ENCODE measurements at places on chromosomes 6 and 20.

GRCh38 chr20:47792021-47792618 lies 6.8 kb upstream of the SULF2 start:
- no peak for DNase-seq

GRCh38 chr6:112821476-112821875 lies 474.3 kb downstream of the RFPL4B start:
- DNase-seq: no peak

DNA sequence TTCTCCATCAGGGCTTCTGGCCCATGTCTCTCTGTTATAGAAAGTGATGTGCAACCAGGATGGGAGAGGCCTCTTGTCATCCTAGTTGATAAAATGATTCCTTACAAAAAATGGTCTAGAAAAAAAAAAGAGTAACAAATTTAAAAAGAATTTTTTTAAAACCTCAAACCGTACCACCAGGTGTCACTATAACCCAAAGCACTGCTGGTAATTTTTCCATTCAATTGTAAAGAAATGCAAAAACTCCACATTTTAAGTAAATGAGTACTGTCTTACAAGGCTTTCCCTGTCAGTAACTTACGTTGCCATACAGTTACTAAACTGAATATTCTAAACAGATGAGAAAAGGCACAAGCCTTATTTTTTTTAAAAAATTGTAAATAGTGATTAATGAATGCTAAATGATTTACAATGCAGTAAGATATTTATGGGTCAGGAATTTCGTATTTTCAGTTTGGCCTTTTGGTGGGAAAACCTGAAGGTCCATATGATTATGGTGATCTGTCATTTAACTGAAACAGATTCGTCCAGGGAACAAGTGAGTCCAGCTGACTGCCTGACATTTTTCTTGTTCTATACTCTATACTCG lies 95.4 kb downstream of the OGFRL1 start:
- no peak for DNase-seq

- DNase-seq: no peak
These were observed 60.1 kb upstream of the LRRC1 start for GRCh38 chr6:53734473-53735299.

GRCh38 chr20:23645575-23645974 lies 7.8 kb upstream of the CST3 start:
- no peak for DNase-seq

DNA sequence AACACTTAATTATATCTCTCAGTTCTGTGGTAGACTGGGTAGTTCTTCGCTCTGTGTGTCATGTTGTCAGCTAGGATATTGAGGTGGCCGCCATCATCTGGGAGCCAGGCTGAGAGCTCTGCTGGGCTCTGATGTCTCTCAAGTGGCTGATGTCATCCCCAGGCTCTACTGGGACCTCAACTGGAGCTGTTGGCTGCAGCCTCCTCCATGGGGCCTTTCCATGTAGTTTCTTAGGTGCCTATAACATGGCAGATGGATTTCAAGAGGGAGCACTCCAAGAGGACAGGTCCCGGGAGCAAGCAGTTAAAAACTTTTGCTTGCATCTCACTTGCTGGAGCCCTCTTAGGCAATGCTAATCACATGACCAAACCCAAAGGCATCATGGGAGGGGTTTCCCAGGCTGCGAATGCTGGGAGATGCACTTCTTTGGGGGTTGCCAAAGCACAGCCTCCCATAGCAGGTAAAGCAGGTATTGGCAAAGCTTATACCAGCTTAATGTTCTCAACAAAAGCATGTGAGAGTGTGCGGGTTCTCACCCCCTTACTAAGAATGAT lies 129.8 kb downstream of the TMEM242 start:
- no peak for DNase-seq

GRCh38 chr6:83343121-83343520 lies 87.7 kb downstream of the ME1 start:
- no peak for DNase-seq

DNA sequence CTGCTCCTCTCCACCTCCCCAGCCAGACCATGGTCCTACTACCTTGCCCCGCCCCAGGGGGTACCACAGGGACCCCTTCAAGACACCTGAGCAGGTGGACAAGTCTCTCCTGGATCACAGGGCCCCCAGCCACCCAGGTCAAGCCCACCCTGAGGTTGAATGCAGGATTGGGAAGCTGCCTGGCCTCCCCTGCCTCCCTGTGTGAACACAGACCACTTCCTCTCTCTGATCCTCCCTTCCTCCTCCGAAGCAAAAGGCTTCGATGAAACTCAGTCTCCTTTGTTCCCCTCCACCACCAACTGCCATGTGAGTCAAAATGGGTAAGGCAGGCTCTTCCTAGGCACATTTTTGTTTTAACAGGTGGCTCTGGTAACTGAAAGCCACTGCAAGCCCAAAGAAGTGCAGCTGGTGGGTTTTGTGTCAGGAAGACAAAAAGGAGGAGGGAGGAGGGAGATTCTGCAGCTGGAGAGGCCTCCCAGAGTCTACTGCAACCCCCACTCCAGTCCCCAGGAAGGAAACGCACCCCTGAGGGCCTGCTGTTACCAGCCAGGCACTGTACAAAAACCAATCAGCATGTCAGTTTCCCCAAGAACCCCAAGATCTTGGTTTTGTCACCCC lies 5.4 kb downstream of the ADA start:
- DNase-seq: no peak

- DNase-seq: no peak
These were observed 1.0 kb downstream of the CLIC5 start for GRCh38 chr6:46014511-46015118.

GRCh38 chr6:170438402-170438753 lies 114.7 kb downstream of the PSMB1 start:
- DNase-seq: no peak

- no peak for DNase-seq
These were observed 176.1 kb downstream of the SMOC2 start for GRCh38 chr6:168616816-168617765.

DNA sequence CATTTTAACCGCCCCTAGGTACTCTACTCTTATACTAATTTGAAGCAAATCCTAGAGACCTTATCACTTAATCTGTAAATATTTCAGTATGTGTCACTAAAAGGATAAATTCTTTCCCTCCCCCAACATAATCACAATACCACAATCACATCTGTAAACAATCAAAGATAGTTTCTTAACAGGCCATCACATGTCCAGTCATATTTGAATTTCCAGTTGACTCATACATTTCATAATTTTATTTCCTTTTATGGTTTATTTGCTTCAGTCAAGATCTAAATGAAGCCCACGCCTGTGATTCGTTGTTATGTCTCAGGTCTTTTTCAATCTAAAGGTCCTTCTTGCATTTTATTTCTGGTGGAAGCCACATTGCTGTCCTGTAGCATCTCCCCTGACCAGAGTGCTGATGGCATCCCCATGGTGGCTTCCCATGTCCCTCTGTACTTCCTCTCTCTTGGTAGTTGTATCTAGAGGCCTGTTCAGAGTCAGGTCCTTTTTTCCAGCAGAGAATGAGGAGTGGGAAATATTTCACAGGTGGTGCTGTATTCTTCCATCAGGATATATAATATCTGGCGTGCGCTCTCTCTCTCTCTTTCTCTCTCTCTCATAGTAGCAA lies 128.6 kb upstream of the SLC22A23 start:
- no peak for DNase-seq

DNA sequence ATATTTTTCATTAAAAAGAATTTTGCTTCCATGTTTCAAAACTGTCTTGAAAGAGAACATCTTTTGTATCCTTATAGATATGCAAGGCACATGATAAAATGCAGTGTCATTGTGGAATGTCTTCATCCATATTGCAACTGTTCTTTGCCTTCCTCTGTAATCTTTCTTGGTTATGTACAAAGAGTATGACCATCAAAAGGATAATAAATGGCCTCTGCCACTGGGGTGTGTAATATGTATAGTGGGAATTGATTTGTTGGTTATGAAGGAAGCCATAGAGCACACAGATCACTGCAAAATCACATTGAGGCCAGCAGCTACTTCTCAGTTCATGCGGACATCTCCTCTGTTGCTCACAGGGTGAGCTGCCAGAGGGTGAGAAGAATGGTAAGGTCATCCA lies 703.5 kb downstream of the TFAP2A start:
- no peak for DNase-seq

DNA sequence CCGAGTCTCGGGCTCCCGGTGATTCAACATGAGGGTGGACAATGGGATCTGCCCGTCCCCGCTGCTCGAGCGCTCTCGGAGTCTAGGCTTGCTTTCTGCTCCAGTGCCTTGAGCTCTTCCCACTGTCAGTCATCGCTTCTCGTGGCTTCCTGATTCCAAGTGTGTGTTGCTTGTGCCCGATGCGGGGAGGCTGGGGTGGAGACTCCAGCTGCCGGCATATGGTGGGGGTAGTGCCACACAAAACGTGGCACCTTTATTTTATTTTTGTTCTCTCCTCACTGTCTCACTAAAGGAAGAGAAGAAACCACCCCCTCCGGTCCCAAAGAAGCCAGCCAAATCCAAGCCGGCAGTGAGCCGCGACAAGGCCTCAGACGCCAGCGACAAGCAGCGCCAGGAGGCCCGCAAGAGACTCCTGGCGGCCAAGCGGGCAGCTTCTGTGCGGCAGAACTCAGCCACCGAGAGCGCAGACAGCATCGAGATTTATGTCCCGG lies 14.8 kb upstream of the MYL9 start:
- no peak for DNase-seq

DNA sequence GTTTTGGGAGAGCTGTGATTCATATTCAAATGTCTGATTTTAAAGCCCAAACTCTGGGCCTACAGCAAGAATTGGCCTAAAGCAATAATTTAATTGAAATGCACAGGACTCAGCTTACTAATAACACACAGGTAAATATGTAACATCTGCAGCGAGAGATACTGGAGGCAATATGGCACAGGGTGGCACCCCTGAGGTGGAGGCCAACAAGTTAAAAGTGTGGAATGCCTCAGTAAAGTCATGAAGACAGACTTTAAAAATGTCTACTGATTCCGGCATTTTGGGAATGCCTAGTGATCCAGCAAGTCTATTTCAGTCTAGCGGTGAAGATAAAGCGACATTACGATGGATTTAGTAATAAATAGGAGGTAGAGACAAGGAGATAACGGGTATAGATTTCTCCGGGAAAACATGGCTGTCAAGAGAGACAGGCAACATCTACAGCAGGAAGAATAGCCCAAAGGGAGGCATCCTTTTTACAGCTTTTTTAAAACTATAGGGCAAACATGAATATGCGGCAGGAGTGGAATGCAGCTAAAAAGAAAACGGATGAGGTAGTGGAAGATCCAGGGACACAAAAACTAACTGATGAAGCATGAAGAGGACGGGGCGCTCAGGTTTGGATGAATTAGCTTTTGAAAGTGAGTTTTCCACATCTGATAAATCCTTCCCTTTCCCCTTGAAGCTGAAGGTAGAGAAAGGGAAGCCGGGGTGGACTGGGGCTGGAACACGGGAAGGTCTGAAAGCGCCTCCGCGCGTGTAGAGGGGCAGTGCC lies 1.2 kb downstream of the NANP start:
- no peak for DNase-seq

- DNase-seq: no peak
These were observed 19.3 kb upstream of the AKIRIN2 start for GRCh38 chr6:87721311-87721710.

- DNase-seq: no peak
These were observed 1076.7 kb downstream of the KIF16B start for GRCh38 chr20:15496501-15497039.

- no peak for DNase-seq
These were observed 22.9 kb upstream of the TMEM30A start for GRCh38 chr6:75307364-75308004.

- DNase-seq: no peak
These were observed 73.9 kb downstream of the PTPRK start for GRCh38 chr6:128446497-128446896.

GRCh38 chr6:117266257-117267053 lies 1.1 kb downstream of the VGLL2 start:
- DNase-seq: no peak

DNA sequence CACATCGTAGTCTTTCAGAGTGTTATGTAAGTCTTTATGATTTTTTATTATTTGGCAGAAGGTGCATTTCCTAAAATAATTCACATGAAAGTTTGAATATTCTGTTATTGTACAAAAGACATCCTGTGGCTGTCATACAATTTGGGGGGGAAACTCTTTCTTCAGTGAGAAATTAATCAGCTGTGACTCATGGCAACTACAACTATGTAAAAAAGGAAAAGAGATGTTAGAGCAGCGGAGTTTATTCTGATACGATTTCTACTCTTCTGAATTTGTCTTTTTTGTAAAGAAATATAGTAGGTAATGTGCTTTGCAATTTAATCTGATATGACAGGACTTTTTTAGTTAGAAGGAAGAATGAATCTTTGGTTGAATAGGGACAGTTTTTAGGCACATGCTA lies 14.2 kb downstream of the COL19A1 start:
- no peak for DNase-seq

- no peak for DNase-seq
These were observed 79.2 kb upstream of the PHACTR2 start for GRCh38 chr6:143598466-143599080.

DNA sequence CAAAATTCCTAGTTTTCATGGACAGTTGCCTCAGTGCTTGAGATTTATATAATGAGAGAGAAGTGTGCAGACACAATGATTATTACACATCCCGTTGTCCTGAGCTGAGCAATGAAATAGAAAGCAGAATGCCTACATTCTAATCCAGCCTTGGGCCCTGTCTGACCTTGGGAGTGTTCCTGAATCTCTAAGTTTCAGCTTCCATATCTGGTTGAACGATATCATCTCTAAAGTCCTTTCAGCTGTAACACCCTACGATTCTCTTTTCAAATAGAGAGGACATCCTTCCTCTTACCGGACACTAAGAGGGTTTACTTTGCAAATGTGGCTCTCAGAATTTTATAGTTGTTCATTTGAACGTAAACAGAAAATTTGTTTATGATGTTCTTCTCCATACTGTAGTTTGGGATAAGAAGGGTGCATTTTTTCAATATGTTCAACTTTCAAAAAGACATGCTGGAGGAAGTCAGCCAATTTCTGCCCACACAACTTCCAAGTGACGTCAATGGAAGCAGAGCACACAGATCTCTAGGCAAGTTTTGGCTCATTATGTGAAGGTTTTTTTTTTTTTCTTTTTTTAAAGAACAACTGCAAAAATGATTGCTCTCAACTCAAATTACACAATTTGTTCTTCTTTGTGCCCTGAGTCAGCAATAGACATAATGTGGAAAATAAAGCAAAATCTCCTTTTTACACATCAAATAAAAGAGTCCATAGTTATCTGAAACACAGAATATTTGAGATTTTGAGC lies 50.4 kb downstream of the PDE7B start:
- no peak for DNase-seq

- no peak for DNase-seq
These were observed 48.0 kb upstream of the BHLHE23 start for GRCh38 chr20:63054681-63055240.

- DNase-seq: no peak
These were observed 737 bp upstream of the PTPRT start for GRCh38 chr20:43190332-43190953.
